ENCODE measurements at places on chromosomes 16 and 17.

DNA sequence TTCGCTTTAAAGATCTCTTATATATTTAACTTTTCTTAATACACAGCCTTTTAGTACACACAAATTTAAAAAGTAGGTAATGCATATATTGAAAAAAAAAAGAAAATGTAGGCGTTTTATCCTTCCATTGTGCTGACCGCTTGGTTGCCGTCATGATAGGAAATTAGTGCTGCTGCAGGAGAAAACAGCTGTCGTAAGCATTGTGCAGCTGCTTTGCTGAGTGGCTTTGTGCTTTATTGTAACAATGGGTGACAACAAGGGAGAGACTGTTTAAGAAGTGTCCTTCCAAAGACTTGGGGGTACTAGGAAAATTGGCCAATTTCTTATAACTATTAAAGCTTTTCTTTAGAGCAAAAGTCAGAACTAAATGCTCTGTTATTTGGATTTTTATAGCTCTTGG is 5.0 kb downstream of the HERPUD1 start:
- no peak for DNase-seq

- no peak for DNase-seq
These were observed 267.1 kb downstream of the SOX9 start for GRCh38 chr17:72387969-72388368.

- DNase-seq: no peak
These were observed 24.1 kb downstream of the MGAT5B start for GRCh38 chr17:76892329-76892728.

DNA sequence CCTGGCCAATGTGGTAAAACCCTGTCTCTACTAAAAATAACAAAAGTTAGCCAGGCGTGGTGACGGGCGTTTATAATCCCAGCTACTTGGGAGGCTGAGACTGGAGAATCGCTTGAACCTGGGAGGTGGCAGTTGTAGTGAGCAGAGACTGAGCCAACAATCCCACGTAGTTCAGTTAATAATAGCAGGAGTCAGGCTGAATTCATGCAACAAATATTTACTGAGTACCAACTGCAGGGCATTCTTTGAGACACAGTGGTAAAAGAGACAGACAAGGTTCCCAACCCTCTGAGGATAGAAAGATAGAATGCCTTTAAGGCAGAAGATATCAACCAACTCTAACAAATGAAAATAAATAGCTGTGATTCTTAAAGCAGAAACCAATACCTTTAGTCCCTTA is 39.1 kb downstream of the SPOP start:
- no peak for DNase-seq

DNA sequence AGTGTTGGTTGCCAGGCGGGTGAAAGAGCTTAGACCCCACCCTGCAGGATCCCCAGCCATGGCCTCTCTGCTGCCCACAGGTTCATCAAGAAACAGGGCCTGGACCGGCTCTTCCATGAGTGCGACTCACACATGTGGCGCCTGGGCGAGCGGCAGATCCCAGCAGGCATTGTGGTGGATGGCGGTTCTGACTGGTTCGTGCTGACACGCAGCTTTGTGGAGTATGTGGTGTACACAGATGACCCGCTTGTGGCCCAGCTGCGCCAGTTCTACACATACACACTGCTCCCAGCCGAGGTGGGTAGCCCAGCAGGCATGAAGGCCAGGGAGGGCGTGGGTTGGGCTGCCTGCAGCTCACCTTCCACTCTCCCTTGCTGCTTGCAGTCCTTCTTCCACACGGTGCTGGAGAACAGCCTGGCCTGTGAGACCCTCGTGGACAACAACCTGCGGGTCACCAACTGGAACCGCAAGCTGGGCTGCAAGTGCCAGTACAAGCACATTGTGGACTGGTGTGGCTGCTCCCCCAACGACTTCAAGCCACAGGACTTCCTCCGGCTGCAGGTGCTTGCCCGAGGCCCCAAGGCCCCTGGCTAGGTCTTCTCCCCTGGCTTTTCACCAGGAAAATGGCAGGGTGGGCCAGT is 9.9 kb downstream of the XYLT2 start:
- DNase-seq: no peak

DNA sequence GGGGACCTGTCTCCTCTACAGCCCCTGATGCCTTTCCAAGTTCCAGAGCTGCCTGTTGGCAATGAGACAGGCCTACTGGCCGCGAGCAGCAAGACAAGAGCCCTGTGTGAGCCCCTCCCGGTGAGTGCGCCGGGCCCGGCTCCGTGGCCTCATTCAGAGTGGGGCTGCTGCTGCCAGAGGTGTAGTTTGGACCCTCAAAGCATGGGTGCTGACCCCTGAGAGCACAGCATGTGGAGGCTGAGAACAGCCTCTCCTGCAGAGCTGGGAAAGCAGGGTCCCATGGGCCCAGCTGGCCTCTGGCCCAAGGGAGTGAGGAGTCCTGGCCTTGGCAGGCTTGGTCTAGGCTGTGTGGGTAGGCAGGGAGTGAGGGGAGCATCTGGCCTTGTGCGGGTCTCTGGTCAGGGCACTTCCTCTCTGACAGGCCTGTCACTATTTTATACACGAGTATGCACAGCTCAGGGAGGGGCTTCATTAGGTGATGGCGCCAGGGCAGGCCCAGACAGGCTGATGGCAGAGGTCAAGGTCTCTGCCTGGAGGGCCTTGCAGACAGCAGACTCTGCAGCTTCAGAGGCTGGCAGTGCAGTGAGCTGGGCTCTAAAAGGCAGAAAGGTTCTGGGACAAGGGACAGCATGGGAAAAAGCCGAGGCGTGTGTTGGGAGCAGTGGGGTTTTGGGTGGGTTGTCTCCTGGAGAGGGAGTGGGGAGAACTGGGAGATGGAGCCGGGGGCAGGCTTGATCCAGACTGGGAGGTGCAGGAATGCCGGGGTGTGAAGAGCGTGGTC is 43.4 kb downstream of the ADCY7 start:
- no peak for DNase-seq

- no peak for DNase-seq
These were observed 134.6 kb downstream of the CYB561 start for GRCh38 chr17:63311416-63311937.

GRCh38 chr17:82076785-82077591 is 11.4 kb upstream of the DUS1L start:
- peak; percentile 39 for DNase-seq

GRCh38 chr16:86389566-86390328 is 120.6 kb upstream of the FOXF1 start:
- DNase-seq: no peak

DNA sequence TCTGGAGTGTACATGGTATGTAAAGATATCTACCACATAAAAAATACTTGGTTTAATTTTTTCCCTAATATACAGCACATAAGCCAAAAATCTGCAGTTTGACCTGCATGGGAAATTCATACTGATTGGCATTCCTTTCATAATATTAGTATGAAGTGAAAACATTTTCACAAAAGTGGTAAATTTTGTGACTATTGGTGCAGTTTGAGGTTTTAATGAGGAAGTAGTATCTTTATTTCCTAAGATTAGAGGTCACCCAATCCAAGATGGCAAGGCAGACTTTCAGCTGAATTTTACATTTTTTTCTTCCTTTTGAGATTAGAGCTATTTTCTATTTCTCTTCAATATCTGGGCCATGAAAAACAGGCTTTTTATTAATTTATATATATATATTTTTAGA is 21.2 kb downstream of the METTL9 start:
- DNase-seq: no peak

DNA sequence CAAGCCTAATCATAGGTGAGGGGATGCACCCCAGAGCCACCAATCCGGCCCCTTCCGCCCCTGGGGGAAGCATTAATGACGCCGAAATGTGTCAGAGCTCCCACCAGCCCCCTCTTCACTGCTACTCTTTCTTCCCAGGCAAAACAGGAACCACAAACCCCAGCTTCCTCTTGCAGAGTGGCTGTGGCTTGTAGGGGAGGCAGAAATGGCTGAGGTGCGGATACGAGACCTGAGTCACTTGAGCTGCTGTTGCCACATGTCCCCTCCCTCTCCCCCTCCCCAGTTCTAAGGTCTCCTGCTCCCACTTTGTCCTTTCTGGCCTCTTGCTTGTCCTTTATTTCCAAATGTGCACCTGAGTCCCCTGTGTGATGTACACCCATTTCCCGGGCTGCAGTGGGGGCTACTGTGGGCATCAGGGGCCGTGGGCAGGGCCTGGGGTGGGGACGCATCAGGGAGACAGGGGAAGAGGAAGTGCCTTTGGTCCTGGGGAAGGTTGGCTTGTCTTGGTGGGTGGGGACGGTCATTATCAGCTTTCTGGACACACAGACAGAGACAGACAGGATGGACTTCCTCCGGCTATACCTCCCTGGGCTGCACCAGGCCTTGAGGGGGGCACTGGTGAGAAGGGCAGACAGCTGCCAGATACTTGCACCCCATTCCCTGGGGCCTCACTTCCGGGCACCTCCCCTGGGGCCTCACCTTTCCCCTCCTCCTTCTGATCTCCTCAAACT is at the start of gene APOBR:
Gene APOBR (plus strand): TSS at position 523 of the 731 bp plus-strand sequence. CDS start 39 bp downstream, at position 562.
- no peak for DNase-seq

GRCh38 chr17:19410875-19411620 is at the start of gene RNF112:
RNF112 (plus strand) TSS chr17:19411232; CDS start chr17:19411409, 177 bp downstream.
- no peak for DNase-seq

GRCh38 chr16:48499923-48500381 is 110.0 kb downstream of the N4BP1 start:
- no peak for DNase-seq

- peak; percentile 61 for DNase-seq
These were observed 641 bp downstream of the SBK1 start for GRCh38 chr16:28292731-28293600.

GRCh38 chr16:74275031-74275636 is 21.5 kb upstream of the PSMD7 start:
- no peak for DNase-seq

Data from nephron progenitor cell (in vitro differentiated cells).